Activated T-cell treated with anti-CD3 and anti-CD28 coated beads for 1 hour (primary cell): ENCODE measurements at places on chromosomes 16 and 17.
A peak's percentile ranks its signal among the peaks of the same experiment; 100 is the strongest.

DNA sequence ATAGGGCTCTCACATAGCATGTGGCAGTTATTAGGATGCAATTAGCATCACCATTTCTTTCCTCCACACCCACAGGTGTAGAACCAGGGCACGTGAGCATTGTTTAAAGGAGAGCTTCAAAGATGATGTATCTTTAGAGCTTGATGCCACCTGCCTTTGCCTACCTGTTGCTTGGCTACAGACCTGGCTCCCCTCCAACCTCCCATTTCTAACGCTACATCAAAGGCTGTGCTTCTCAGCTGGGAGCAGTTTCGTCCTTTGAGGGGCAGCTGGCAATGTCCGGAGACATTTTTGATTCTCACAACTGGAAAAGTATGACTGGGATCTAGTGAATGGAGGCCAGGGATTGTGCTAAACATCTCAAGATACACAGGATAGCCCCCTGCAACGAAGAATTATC lies 78.5 kb upstream of the CLEC3A start:
- no peak for DNase-seq

- DNase-seq = no peak
These were observed 19.6 kb downstream of the AKAP10 start for GRCh38 chr17:19958023-19958422.

DNA sequence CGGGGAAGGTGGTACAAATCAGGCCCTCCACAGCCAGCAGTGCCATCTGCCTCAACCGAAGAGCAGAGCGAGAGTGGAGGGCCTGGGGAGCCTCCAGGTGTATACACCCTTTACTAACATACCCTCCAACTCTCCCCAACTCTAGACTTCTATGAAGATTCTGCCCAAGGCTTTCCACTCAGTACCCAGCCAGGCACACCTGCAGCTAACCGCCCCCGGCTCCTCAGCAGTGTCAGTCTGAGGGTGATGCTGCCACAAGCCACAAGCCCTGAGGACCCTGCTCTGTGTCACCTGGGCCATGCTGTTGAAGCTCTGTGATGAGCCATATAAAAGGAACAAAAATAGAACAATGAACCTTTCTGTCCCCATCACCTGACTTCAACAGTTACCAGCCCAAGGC lies 3.8 kb downstream of the CENPV start:
- no peak for DNase-seq

- DNase-seq = no peak
These were observed 652 bp downstream of the PRAC2 start for GRCh38 chr17:48723423-48724250.

- no peak for DNase-seq
These were observed 1.9 kb downstream of the CDK5R1 start for GRCh38 chr17:32488604-32489180.

- peak; percentile 11 for DNase-seq
These were observed 527 bp downstream of the SIAH1 start for GRCh38 chr16:48384520-48385252.

DNA sequence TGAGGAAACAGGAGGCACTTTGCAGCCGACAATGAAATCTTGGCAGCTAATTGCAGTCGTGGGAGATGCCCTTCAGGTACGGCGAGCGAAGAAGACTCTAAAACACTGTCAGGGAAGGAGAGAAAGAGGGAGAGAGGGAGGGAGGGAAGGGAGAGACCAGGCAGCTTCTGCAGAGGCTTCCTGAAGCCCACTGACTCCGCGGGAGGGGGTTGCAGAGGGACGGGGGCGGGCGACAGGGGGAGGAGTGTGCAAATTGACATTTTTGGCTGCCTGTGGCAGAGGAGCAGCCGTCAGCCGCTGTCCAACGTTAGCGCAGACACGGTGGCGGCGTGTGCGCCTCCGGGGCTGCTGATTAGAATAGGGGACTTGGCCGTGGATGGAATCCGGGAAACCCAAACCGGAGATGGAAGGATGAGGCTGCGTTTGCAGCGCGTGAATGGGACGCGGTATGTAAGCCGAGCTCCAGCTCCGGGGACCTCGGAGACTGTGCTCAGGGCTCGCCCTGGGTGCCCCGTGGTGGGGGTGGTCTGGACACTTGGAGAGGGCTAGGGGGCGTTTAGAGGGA lies 849.1 kb upstream of the RBFOX1 start:
- DNase-seq = no peak

GRCh38 chr17:48541036-48541576 lies 3.8 kb downstream of the HOXB2 start:
- no peak for DNase-seq

- DNase-seq = no peak
These were observed 17.6 kb downstream of the CCL16 start for GRCh38 chr17:35963663-35964062.

GRCh38 chr17:75514299-75514918 lies 928 bp downstream of the CASKIN2 start:
- no peak for DNase-seq
